Fibroblast of mammary gland (primary cell): ENCODE measurements at places on chromosomes 16 and 17.

DNA sequence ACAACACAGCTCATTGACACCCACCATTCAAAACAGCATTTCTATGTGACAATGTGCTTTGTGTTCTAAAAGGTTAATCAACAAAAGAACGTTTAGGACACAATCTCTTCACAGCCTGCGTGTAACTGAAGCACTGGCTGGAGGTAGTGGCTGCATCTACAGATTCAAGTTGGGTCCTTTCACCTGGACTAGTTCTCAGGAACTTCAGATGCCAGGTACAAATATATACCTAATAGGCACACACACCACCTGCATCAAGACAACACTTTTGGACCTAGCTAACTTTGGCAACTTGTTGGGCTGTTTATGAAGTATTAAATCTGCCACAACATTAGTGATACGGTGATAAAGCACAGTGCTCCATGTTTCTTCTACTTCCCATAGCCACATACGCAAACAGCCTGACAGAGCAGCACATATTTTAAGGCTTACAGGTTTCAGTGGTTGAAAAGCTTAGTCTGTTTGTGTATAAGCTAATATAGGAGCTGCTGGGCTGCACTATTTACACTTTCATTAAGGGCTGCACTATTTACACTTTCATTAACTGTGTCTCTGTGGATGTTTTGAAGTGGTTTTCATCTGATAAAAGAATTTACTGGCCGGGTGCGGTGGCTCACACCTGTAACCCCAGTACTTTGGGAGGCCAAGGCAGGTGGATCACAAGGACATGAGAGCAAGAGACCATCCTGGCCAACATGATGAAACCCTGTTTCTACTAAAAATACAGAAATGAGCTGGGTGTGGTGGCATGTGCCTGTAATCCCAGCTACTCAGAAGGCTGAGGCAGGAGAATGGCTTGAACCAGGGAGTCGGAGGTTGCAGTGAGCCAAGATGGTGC lies 132.6 kb downstream of the PARN start:
- DNase-seq: no peak

DNA sequence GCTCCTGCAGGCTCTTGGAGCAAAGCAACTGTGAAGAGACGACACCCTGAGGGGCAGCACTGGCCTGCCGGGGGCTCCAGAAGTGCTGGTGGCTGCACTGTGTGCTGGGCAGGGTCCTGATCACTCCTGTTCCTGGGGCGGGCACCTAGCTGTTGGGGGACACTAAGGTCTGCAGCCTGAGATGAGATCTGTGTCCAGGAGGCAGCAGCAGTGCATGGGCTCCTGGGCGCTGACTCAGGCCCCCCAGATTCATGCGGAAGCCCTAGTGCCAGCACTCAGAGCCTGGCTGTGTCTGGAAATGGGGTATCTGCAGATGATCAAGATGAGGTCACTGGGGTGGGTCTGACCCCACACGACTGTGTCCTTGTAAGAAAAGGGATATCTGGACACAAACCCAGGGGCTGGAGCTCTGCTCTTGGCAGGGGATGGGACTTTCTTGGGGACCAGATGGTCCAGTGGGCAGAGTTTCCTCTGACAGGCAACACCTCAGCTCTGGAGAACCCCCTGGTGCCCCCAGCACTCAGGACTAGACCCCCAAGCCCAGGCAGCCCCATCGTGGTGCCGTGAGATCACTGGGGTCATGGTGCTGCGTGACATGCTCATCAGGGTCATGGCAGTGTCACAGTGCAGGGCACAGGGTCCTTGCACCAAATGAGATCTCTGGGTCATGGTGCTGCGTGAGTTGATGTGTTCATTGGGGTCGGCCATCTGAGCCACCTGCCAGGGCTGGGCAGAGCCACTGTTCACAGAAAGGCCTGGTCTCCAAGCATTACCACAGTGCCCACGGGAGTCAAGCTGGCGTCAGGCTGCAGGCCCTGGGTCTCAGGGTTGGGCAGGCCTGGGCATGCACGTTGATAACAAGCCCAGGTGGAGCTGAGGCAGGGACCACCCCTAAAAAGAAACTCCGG lies 9.5 kb downstream of the FAAP100 start:
- DNase-seq: no peak

GRCh38 chr17:68035131-68035522 lies 408 bp upstream of the KPNA2 start:
- no peak for DNase-seq

DNA sequence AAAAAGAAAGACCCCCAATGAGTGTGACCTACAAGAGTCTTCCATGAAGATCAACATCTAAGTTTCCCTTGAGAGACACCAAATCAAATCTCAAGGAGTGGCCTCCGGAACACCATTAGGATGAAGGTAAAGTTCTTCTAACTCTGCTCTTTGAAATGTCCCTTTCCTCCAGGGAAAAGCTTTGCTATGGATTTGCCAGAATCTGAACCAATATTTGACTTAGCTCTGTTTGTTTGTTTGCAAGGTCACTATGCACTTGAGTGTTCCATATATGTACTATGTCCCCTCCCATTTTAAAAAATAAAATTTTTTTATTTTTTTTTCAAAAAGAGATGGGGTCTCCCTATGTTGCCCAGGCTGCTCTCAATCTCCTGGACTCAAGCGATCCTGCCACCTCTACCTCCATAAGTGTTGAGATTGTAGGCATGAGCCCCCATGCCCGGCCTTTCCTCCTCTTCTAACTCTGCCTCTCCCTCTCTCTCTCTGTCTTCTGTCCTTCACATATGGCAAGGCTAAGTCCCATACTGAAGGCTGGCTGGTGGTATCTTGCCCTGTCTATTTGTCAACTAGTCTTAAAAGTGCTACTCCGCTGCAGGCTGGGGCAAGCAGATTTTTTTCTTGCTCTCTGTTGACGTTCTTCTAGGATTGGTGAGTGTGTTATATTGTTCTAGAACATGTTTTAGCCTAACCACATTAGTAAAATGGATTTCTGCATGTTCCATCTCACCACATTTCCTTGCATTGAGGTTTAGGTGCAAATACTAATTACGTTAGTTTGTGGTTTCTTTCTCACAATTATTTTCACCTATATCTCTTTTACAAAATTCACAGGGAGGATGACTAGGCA lies 276.7 kb upstream of the DYNLRB2 start:
- DNase-seq: no peak
